HFFc6 (cell line): ENCODE measurements at places on chromosomes 11 and 22.

DNA sequence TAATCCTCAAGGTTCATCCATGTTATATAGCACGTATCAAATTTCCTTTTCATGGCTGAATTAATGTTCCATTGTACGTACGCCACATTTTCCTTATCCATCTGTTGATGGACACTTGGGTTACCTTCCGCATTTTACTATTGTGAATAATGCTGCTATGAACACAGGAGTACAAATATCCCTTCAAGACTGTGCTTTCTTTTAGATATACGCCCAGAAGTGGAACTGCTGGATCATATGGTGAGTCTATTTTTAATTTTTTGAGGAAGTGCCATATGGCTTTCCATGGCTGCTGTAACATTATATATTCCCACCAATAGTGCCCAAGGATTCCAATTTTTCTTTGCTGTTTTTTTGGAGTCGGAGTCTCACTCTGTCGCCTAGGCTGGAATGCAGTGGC, 6.0 kb downstream of the MRPL40 start:
- DNase-seq, result no peak

DNA sequence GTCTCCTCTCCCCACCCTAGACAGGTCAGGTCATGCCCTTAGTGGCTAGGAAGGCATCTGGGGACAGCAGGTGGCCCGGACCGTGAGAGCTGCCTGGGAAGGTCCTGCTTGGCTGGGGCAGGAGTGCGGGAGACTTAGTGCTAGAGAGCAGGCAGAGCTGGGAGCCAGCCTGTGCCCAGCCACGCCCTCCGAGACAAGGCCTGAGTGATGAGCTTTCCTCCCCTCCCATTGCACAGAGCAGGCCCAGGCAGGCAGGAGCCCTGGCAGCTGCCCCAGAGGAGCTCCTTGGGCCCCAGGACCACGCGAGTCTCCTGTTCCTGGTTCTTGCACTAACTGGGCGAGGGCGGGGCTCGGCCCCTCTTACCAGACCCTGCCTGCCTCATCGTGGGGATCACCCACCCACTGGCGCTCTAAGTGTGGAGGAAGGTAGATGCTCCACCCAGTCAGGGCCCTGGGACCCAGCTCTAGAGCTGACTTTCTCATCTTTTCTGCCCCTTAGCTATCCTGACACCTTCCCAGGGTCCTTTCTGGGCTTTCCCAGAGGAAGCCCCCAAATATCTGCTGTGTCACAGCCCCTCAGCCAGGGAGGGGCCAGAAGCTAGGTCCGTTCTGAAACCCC, 44.9 kb downstream of the MACROD1 start:
- peak; percentile 57 for DNase-seq

DNA sequence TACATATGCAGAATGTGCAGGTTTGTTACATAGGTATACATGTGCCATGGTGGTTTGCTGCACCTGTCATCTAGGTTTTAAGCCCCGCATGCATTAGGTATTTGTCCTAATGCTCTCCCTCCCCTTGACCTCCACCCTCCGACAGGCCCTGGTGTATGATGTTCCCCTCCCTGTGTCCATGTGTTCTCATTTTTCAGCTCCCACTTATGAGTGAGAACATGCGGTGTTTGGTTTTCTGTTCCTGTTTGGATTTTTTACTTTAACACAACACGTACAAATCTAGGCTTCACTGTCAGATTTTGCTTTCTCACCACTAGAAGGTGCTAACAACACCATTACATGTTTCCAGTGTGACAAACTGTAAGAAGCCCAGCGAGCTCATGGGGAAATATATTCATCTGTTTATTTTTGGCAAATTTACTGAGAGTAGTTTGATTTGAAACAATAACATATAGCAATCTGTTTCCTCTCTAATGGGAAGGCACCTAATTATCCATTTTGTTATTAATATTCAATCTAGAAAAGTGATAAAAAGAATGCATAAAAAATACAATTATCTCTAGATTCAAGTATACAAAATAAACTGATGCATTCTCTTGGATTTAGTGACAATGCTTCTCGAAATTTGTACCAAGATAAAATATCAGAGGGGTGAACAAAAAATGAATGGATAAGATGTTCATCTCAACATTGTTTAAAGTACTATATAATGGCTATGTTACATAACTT, 23.2 kb upstream of the BIRC3 start:
- DNase-seq, result peak; percentile 53

DNA sequence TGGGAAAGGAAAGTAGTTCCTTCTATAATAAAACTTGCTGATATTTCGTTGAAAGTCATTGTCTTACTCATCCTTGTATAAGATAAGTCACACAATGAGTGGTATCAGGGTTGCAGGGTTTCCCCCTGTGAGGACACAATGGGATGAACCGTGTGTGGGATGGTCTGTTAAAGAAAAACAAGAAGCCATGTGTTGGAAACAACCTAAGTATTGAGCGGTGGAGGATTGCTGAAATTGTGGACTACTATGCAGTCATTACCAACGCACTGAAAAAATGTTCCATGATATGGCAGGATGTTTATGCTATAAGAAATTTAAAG, 28.6 kb downstream of the PTPRJ start:
- no peak for DNase-seq

DNA sequence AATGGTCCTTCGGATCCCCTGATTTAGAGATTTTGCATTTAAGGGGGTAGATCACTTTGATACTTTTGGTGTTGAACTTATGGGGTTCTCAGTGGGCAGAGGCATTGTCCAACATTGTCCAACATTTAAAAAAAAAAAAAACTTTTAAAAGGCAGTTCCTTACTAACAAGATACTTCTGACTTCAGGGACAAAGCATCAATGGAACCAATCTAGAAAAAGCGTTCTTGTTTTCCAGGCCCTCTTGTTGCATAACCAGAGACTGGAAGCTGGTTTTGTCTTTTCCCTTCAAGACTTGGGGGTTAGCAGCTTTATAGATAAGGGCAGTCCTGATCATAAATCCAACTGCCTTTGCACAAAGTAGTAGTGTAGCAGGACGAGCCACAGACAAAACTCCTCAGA, 40.4 kb downstream of the ACER3 start:
- DNase-seq, result no peak

GRCh38 chr11:128582496-128583366, 4.6 kb downstream of the ETS1 start:
- DNase-seq, result peak; percentile 92

DNA sequence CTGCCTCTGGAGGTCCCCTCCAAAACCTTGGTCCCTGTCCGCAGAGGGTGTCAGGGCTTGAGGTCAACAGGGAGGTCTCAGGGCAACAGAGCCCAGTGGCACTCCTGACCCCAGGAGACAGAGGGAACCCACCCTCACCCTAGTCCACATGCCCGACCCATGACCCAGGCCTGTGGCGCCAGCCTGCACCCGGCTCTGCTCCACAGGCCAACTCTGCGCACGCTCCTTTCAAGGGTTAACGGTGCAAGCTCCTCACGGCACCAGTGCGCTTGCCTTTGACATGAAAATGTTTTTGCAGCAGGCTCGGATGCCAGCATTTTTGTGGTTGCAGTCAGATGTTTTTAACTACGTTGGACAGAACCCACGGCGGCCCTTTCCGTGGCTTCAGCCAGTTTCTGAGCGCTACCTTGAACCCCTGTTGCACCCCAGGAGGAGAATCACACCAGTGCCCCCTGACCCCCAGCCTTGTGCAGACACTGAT, 68.6 kb downstream of the CDKN1C start:
- peak; percentile 45 for DNase-seq

GRCh38 chr11:110376711-110377324, 52.9 kb upstream of the FDX1 start:
- DNase-seq, result peak; percentile 73

- no peak for DNase-seq
These were observed 40.1 kb upstream of the SCN3B start for GRCh38 chr11:123694551-123694950.

- no peak for DNase-seq
These were observed 34.3 kb downstream of the BTG4 start for GRCh38 chr11:111477898-111478297.
